ENCODE measurements at places on chromosomes 4 and X.

GRCh38 chr4:20916106-20916505 lies 215.8 kb downstream of the PACRGL start:
- DNase-seq: no peak

DNA sequence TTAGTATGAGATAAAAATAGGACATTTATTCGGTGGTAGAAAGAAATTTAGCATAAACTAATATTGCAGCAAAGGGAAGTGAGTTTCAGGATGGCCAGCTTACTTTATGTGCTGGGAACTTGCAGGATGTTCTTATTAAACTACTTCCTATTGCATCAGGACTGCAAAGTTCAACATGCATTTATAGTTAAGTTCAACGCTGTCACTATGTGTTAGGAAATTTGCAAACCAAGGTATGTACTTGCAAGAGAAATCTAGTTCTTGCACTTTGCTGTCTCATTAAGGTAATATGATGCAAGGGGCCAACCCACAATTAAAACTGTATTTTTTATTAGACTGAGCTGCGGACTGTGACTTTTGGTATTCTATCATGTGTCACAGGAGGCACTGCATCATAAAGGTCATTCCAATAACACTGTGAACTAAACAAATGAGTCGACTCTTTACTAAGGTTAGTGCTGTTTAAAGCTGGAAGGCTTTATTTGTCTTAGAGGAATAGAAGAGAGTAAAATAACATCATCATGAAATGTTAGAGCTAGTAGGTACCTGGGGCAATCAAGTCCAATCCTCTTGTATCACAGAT lies 1525.7 kb upstream of the TENM3 start:
- no peak for DNase-seq

DNA sequence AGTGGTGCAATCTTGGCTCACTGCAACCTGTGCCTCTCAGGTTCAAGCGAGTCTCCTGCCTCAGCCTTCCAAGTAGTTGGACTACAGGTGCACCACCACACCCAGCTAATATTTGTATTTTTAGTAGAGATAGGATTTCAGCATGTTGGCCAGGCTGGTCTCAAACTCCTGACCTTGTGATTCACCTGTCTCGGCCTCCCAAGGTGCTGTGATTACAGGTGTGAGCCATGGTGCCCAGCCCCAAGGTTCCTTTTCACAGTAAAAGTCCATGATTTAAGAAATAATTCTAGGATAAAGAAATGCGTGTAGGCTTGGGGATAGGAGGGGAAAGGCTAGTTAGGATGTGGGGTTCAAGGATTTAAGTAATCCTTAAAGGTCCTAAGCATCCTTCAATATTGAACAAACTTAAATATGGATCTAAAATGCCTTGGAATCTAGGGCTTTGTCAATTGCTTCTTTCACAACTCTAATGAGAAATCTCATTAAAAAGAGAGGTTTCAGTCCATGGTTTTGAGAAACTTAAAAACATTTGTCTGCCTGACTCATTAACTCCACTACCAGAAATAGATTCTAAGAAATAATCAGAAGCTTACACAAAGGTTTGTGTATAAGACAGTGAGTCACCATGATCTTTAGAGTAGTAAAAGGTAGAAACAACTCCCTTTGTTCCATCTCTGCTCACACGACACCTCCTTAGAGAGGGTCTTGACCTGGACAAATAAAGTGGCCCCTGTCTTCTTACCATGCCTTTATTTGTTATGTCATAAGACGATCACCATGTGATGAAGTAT lies 203.2 kb downstream of the PTTG2 start:
- no peak for DNase-seq

- no peak for DNase-seq
These were observed 39.5 kb downstream of the SLC7A11 start for GRCh38 chr4:138202686-138203085.

DNA sequence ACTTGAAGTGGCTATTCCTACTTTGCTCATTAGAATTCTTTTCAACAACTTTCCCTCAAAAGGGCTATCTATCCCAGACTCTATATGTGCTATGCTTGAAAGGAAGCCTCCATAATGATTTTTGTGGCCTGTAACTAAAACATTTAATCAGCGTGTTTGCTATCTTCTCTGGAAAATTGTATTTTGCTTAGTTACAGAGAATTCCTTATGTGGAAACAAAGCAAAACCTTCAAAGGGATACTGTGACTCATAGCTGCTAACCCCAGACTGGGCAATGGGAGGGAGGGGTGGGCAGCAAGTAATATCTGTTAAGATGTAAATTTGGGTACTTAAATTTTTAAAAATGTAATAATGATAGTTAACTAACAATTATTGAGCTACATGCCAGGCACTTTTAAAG lies 3.7 kb downstream of the SLC25A14 start:
- no peak for DNase-seq

DNA sequence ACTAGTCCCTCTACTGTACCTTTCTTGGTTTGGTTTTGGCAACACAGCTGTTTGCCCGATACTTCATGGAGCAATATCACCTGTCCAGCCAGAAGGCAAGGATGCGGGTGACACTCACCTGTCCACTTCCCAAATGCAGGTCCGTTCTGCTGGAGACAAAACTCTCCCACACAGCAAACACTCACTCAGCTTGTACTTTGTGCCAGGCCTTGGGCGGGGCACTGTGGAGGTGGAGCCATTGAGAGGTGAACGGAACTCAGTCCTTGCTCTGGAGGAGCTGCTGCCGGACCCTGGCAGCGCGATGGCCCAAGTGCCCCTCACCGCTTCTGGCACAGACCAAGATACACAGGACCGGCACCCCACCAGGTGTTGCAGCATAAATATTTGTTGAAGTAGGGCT lies 15.3 kb upstream of the HMGB3 start:
- no peak for DNase-seq

DNA sequence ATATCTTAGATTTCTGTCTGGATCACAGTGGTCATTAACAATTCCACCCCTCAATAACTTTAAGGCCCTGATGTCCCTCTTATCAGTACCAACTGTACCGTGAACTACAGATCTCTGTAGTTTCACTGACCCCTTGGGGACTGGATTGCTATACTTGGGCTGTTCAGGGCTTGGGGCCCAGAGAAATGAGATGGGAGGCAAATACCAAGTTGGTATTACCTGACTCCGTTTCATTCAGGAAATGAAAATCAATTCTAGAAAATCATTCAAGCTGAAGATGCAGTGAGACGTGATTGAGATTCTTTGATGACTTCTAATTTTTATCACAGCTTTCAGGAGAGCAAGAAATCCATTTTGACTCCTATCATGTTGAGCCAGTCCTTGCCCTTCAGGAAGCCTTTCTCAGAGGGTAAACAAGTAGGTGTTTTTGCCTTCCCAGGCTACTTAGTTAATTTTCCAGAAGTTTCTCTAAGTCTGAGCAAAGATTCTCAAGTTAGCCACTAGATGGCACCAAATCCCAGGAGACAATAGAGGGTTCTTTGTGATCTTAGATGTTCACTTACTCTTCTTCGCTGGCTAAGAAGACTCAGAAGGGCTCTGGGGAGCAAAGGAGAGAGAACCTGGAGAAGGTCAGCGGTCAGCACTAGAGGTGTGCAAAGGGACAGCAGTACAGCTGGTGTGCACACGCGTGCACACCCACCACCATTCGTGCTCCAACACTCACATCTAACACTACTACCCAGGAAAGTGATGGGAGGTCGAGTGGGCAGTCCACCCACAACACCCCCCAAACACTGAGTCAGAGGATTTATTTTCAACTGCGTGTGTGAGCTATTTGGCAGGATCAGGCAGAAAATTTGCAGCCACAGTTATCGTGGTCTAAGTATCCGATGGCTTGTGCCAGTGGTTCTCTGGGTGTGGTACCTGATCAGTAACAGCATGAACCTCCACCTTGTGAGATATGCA lies 7.4 kb downstream of the HNRNPH2 start:
- DNase-seq: peak; percentile 6

- no peak for DNase-seq
These were observed 37.9 kb upstream of the NKAP start for GRCh38 chrX:119981286-119982070.

DNA sequence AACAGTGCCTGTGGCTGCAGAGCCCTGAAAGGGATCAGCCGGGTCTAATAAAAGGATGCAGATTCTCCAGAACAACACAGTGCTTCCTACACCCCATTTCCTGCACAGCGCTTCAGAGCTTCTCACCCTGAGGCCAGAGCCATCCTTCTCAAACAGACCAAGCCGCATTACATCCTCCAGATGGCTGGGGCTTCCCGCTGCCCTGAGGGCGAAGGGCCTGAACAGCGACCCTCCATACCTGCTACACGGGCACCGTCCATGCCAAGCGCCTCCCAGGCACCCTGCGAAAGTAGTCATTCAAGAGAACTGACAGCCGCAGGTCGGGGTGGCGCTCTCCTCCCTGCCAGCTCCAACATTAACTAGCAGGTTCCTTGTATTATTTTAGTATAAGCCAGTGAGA lies 36.5 kb downstream of the ACOX3 start:
- no peak for DNase-seq

GRCh38 chrX:117936118-117936517 lies 180.5 kb downstream of the KLHL13 start:
- no peak for DNase-seq

DNA sequence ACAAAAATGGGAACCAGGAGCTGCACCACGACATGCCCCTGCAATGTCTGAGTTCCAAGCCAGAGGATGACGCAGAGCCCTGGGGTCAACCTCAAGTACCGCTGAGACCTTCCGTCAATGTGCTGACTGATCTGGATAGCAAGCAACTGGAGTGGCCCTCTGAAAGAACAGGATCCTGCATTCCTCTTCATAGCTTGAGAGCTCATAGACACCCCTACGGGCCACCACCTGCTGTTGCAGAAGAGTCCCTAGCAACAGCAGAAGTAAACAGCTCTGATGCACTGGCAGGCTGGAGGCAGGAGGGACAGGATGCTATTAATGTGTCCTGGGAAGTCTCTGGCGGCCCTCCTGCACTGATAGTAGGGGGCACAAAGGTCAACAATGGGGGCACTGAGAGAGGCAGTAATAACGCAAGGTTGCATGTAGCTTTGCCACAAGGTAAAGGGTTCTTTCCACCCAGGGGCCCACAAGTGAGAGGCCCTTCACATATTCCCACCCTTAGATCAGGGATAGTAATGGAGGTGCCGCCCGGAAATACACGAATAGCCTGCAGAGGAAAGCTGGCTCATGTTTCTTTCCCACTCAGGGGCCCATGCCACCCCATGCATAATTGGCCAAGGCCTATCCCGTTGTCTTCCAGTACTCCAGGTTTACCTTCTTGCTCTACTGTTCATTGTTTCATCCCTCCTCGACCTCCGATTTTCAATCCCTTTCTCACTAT lies 1.3 kb downstream of the PRR32 start:
- no peak for DNase-seq

DNA sequence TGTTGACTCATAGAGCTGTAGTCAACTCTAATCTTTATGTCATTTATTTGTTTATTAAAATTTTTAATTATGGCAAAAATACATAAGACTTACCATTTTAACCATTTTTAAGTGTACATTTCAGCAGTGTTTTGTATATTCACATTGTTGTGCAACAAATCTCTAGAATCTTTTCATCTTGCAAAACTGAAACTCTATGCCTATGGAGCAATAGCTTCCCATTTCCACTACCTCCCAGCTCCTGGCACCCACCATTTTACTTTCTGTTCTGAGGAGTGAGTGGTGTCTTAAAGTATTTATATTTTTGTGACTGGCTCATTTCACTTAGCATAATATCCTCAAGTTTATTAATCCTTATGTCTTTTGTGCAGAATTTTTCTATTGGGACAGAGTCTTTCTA lies 181.0 kb downstream of the GPAT3 start:
- no peak for DNase-seq

DNA sequence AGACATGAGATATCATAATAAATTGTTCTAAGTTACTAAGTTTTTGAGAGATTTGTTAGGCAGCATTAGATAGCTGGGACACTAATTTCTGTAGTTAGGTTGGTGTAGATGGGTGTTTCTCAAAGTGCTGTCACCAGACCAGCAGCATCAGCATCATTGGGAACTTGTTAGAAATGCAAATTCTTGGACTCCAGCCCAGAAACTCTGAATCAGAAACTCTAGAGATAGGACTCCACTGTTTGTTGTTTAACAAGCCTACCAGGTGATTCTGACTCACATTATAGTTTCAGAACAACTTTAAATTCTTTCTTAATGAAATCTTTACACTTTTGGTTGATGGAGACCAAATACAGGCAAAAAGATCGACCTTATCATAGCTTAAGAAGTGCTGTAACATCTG lies 173.7 kb downstream of the PABPC4L start:
- DNase-seq: no peak

DNA sequence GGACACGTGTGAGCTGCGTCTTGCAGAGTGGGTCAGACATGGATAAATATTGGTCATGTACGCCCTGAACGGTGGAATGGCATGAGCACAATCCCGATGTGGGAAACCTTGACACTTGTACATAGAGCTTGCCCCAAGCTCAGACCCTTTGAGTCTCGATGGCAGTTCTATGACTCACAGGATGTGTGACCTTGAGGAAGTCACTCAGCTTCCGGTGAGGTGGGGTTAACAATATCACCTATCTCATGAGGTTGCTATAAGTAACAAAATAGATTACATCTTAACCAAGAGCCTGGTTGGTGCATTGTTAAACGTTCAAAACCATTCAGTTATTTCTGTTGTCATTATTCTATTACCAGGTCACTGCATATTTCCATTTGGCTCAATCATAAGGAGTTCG lies 109.1 kb upstream of the TBL1X start:
- DNase-seq: no peak

DNA sequence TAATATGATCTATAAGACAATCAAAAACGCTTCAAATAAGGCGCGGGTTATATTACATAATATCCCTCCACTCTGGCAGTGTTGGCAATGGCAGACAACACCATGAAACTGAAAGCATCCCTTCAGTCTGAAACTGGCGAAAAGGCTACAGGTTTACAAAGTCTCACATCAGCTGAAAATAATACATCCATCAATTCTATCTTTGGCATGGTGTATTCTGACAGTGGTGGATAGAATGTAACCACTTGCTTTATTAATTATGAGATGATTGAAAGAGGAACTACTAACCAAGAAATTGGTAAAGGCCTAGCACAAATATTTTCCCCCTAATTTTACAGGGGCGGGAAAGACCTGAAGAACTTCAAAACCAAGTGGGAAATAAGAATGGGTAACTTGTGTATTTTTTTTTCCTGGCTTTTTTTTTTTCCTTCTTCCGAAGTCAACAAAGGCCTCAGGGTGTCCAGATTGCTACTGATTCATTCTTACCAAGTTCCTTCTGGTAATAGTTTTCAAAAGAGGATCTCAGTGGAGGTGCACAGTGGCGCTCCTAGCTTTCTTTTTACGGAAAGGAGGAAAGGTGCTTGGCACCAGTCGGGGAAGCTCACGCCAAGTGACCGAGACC lies 728 bp downstream of the UBA6 start:
- DNase-seq: no peak
